ENCODE measurements at places on chromosomes 3 and 15. TPM values are rescaled to one million over a fixed set of nuclear protein-coding genes. Genes with fewer than 3 reads are reported as not detected.

CACNA2D2 gene
- 5.0 TPM for total RNA-seq

RYR3 gene
- 7.4 TPM for total RNA-seq

MNS1 gene
- not detected for total RNA-seq

ZMYND10 gene
- total RNA-seq: 1.3 TPM

ZNF80 gene
- not detected for total RNA-seq

RHCG gene
- not detected for total RNA-seq

CYP19A1 gene
- total RNA-seq: not detected

P2RY12 gene
- total RNA-seq: not detected

VEPH1 gene
- 9.3 TPM for total RNA-seq

CAMK2N2 gene
- total RNA-seq: 14.8 TPM

NEDD4 gene
- 3.7 TPM for total RNA-seq

DNA sequence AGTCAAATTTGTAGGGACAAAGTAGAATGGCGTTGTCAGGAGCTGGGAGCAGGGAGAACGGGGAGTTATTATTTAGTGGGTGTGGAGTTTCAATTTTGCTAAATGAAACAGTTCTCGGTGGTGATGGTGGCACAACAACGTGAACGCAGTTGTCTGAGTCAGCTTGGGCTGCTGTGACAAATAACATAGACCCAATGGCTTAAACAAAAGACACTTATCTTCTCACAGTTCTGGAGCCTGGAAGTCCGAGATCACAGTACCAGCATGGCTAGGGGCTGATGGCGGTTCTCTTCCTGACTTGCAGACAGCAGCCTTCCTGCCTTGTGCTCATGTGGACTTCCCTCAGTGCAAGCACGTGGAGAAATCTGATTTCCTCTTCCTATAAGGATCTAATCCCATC lies 90.2 kb downstream of the CHSY1 start:
- H3K27ac ChIP-seq: peak overlapping the region; percentile 86
- DNase-seq: no peak
- H3K27me3 ChIP-seq: peaks cover 6% of the 10 kb centered on the region
- peaks cover 36% of the 10 kb centered on the region for H3K4me1 ChIP-seq
- peaks cover 28% of the 10 kb centered on the region for H3K36me3 ChIP-seq

DNA sequence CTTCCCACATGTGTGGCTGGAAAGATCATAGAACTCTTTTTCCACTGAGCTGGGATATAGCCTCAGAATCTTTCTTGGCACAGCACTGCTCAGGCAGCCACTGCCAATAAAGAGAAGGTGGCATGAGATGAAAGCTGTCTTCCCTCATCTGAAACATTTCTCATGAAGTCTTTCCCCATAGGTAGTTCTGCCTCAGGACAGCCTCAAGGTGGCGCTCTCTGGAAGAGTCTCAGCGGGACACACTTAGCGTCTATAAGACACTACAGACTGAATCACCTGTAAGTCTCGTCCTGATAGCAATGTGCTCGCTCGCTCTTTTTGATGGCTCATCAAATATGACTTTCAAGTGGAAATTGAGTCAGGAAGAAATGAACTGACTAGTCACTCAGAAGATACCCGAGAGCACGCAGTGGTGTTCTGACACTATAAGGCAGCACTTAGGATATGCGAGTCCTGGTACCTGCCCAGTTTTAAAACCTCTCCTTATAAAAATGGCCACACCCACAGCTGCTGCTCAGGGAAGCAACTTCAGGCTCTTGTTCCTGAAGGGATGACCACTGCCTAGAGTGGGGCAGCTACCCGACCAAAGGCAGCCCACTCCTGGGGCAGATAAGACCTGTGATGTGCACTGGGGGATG lies 269.5 kb downstream of the SUCLG2 start:
- H3K27me3 ChIP-seq: peaks cover 3% of the 10 kb centered on the region
- H3K36me3 ChIP-seq: no peaks in the 10 kb centered on the region
- no peaks in the 10 kb centered on the region for H3K4me1 ChIP-seq
- DNase-seq: peak; percentile 83
- H3K27ac ChIP-seq: no peak overlapping the region

DNA sequence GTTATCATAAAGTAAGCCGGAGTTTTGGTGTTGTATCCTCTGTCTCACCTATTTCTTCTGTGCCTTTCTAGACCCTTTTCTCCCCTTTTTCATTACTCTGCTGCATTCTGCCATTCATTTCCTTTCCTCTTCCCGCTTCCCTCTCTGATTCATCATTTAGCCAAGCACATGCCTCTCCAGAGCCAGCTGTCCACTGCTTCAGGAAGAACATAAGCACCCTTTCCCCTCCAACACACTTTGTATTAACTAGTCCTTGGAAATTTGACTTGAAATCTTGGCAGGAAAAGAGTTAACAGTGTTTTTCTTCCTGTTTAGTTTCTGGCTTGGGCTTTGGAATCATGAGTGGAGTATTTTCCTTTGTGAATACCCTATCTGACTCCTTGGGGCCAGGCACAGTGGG lies 9.7 kb downstream of the APH1B start:
- no peaks in the 10 kb centered on the region for H3K4me1 ChIP-seq
- H3K36me3 ChIP-seq: no peaks in the 10 kb centered on the region
- no peaks in the 10 kb centered on the region for H3K27me3 ChIP-seq
- H3K4me3 ChIP-seq: no peak overlapping the region
- no peak for DNase-seq

GRCh38 chr3:120350401-120350941 lies 1.3 kb upstream of the LRRC58 start:
- H3K4me3 ChIP-seq: peak overlapping the region; percentile 72
- peaks cover 4% of the 10 kb centered on the region for H3K36me3 ChIP-seq
- H3K27me3 ChIP-seq: no peaks in the 10 kb centered on the region
- no peak for DNase-seq
- H3K4me1 ChIP-seq: peaks cover 10% of the 10 kb centered on the region
- no peak overlapping the region for H3K27ac ChIP-seq

DNA sequence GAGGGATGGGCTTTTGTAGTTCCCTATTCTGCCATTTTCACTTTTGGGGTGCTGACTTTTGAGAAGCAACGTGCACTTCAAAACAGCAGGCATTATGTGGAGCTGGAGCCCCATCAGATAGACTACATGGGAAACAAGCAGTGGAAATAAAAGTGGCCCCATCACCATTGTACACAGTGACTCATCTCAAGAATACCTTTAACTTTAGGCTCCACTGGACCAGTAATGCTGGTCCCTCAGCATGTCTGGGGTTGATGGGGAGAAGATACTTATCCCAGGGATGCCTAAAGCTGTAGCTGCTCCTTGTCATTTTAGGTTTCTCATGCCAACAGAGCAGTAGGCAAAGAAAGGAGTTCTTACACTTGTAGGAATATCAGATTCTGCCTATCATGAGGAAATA lies 45.0 kb downstream of the LSM3 start:
- peaks cover 20% of the 10 kb centered on the region for H3K36me3 ChIP-seq
- H3K27ac ChIP-seq: no peak overlapping the region
- H3K27me3 ChIP-seq: no peaks in the 10 kb centered on the region
- H3K4me3 ChIP-seq: no peak overlapping the region

DNA sequence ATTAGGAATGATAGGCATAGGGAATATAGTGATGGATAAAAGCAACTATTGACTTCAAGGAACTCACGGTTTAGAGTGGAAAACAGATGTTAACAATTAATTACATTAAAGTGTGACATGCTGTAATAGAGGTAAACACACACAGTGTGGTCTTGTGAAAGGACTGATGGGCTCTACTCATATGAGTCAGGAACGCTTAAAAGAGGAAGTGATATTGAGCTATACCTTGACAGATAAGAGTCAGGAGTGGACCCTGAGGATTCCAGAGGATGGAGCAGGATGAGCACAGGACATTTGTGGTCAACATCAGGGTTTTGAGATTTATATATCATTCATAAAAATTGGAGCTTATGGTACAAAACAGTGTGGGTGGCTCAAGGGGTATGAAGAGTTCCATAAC lies 11.0 kb downstream of the EXOG start:
- H3K36me3 ChIP-seq: no peaks in the 10 kb centered on the region
- DNase-seq: no peak
- no peak overlapping the region for H3K27ac ChIP-seq
- H3K4me3 ChIP-seq: no peak overlapping the region

DNA sequence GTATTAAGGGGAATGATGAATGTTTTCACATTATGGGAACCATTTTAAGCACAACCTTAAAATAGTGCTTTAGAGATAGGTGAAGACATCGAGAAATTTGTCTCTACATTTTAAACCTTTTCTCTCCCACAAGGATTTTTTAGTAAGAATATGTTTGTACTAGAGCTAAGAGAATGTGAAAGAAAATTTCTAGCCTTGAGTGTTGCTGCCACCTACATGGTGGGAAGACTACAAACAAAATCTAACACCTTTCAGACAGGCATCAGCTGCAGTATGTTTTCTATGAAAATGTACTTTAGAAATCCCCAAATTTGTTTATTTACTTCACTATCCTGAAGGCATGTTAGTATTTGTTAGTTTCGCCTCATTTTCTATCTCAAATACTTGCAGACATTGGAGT lies 247.4 kb downstream of the WDR72 start:
- DNase-seq: no peak
- no peak overlapping the region for H3K4me3 ChIP-seq
- H3K27ac ChIP-seq: no peak overlapping the region
- peaks cover 3% of the 10 kb centered on the region for H3K27me3 ChIP-seq
- peaks cover 18% of the 10 kb centered on the region for H3K4me1 ChIP-seq

DNA sequence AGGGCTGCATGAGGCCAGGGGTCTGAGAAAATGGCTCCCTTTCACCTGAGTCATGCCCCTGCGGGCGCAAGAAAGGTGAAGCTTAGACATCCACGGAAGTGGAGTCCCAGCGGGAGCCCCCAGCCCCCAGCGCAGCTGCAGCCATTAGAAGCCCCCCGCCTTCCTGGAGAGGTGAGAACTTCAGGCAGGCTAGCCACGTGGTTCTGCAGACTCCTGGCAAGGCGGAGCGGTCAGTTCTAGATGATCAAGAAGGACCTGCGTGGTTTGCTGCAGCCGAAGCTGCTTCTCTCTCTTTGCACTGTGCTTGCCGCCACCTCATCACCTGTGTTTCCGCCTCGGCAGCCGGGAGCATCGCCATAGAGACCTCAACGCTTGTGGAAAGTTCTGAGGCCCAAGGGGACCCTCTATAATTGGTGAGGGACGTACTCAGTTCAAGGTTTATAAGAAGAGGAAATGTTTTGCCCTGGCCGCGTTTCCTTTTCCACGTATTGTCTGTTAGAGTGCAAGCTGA lies 15.8 kb upstream of the KCNMB3 start:
- H3K4me1 ChIP-seq: peaks cover 12% of the 10 kb centered on the region
- peaks cover 2% of the 10 kb centered on the region for H3K27me3 ChIP-seq
- H3K36me3 ChIP-seq: no peaks in the 10 kb centered on the region

GRCh38 chr3:42697289-42698051 lies 5.1 kb downstream of the HHATL start:
- peaks cover 13% of the 10 kb centered on the region for H3K27me3 ChIP-seq
- H3K27ac ChIP-seq: no peak overlapping the region
- DNase-seq: no peak
- H3K4me1 ChIP-seq: peaks cover 9% of the 10 kb centered on the region
- no peak overlapping the region for H3K4me3 ChIP-seq

DNA sequence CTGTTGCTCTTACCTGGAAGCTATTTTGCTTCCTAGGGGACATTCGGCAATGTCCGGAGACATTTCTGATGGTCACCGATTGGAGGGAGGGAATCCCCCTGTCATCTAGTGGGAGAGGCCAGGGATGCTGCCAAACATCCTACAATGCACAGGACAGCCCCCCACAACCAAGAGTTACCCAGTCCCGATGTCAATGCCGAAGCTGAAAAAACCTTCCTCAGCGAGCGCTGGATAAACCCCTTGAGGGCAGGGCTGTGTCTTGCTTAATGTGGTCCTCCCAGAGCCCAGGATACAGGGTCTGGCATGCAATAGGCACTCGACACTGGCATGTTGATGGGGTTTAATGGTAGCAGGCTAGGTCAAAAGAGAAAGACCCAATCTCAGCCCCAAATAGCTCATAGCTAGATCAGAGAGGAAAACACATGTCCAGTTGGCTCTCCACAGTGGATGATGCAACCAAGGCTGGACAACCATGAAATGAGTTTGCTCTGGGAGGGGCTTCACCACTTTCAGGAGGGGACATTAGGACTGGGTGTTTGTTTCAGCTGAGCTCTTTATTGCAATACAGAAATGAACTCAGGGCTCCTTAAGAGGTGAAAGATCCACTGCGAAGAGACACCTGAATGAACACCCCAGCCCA lies 16.5 kb upstream of the PAQR5 start:
- H3K36me3 ChIP-seq: no peaks in the 10 kb centered on the region
- H3K4me3 ChIP-seq: no peak overlapping the region
- H3K27me3 ChIP-seq: peaks cover 3% of the 10 kb centered on the region
- H3K27ac ChIP-seq: no peak overlapping the region
- no peak for DNase-seq

DNA sequence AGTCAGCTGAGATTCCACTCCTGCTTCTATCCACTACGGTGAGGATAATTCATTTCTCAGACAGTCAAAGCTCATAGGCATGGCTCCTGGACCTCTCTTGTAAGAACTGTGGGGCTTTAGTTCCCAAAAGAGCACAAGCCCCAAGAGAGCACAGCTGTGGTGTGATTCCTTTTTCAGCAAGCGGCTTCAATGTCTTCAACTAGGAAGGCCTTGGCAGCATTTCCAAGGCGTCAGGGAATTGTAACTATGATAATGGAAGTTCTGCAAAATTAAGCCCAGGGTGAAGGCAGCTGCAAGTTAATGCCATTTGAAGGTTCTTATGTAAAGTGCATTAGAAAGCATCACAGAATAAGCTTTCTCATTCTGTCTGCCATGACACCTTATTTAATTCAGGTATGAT lies 657.1 kb downstream of the GRM7 start:
- no peaks in the 10 kb centered on the region for H3K4me1 ChIP-seq
- no peaks in the 10 kb centered on the region for H3K27me3 ChIP-seq
- H3K4me3 ChIP-seq: no peak overlapping the region

DNA sequence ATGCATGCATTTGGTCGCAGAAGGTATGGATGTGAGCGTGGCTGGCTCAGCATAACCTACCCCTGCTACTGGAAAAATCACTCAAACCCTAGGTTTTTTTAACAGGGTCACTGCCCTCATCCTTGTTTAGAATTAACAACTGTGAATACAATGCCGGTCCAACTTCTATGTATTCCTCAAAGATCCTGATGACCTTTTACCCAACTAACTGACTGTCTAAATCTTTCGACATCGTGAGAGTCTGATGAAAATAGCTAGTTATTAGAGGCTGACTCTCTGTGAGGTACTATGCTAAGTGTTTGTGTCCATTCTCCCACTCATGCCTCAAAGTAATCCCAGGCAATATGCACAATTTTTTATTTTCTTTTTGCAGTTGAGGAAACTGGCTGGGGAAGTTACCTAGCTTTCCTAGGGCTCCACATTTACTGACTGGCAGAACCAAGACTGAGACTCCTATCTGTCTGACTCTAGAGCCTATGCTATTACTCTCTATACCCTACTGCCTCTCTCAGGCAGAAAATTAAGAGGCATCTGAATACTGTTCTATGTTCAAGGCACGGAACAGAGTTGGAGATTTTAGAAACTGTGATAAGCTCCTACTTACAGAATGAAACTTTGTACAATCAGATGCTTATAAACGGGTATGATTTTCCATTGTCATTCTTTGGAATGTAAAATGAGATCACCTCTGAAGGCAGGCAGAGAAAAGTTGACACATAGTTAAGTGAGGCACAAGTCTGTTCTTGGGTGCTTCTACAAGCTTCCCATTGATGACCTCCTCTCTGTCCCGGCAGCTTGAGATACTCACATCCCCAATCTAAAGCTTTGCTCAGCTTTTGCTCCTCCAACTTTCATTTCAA lies 56.4 kb downstream of the FILIP1L start:
- H3K4me1 ChIP-seq: no peaks in the 10 kb centered on the region
- peaks cover 3% of the 10 kb centered on the region for H3K36me3 ChIP-seq
- H3K4me3 ChIP-seq: no peak overlapping the region
- no peak overlapping the region for H3K27ac ChIP-seq
- no peak for DNase-seq
